ENCODE measurements at places on chromosomes 1 and 21.

DNA sequence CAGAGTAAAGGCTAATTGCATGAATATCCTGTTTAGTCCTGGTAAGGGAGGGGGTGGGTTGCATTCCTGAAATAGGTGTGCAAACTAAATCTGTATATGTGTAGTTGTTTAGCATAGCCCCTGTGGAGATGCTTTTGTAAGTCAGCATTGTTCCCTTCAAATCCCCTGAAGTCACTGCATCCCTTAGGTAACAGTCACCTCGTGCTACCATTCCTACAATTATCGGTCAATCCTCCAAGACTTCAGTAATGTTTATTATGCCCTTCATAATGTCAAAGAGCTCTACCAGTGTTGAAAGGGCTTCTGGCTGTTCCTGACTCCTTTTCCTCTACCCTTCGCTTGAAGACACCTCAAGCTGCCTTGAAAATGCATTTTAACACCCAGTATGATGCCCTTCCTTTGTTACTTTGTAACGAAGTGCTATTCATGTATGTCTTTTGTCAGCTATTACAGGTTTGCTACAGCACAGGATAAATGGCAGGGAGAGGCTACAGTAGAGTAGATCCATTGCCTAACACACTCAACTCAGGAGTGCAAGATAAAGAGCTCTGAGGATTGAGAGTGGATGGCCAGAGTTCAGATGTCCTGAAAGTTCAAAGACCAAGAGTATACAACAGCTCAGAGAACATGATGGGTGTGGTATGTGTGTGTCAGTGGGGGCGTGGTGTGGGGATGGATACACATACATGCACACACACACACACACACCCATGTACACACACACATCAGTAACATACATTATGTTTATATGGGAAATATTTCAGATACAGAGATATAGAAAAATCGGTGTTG, 27.4 kb upstream of the FOXD3 start:
- DNase-seq, result no peak

DNA sequence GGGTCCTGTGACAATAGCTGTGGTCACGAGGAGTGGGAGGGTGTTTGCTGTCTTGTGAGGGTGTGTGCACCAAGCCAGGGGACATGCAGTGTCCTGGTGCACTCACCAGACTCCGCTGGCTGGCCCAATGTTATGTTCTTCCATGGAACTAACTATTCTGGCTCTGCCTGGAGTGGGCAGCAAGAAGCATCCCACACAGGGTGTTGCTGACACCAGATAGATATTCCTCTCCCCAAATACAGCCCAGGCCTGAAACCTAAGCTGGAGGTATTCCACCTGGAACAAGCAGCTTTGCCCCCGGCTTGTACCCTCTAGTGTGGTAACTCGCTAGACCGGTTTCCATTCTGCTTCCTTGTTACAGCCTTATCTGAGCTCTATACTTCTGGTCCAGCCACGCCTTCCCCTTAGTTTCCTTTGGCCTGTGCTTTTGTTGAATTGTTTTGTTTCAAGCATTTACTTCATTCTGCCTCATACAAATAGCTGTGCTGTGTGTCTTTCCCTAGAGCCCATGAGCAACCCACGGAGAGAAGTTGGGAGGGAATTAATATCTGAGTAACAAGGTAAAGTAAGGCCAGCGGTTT, 14.7 kb upstream of the LY9 start:
- no peak for DNase-seq

GRCh38 chr21:42022091-42022430, 11.9 kb upstream of the ZBTB21 start:
- DNase-seq, result no peak

- DNase-seq, result peak; percentile 48
These were observed 44.7 kb upstream of the VAV3 start for GRCh38 chr1:108009603-108010195.

DNA sequence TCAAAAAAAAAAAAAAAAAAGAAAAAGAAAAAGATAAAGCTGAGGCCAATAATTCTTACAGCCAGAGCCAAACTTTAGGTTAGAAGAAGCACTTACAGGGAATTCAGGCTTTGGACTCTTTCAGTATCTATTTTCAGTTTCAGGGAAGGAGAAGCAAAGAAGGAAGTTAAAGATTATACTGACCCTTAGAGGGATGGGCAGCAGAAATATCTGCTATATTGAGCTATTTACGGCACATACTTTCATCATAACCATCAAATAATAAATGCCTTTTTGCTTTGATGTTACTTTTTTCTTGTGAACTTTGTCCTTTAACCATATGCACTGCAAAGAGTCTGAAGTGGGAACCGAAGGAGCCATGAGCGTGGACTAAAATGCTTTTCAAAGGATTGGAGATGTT, 42.0 kb downstream of the TM2D1 start:
- DNase-seq, result no peak

GRCh38 chr1:111618961-111619634, 491 bp upstream of the RAP1A start:
- no peak for DNase-seq

DNA sequence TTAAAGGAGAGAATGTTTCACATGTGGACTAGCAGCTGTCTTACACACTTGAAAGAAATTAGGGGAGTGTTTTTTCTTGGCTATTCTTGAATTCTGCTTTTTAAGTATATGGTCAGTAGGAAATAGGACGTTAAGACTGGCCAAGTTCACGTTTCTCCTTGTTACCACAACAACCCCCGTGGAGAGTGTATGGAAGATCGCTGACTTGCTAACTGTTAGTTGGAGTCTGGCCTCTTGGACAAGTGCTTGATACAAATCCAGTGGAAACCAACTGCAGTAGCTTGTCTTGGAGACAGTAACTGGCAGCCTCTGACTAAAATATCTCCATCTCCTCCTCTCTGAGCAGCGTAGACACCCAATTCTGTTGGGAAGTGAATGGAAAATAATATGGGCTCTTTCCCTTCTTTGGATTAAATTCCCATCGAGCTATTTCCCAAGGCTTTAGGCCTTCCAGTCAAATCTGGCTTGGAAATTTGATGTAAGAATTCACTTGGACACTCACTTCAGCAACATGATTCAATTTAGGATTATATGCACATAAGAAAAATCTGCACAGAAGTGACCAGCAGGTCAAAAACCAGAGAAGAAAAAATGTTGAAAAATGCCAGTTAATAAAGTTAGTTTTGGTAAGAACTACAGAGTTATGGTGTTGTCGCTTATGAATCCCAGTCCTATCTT, 3.6 kb upstream of the NFIA start:
- no peak for DNase-seq

Measured in kidney glomerular epithelial cell (primary cell).